ENCODE measurements at places on chromosomes 4 and X.

DNA sequence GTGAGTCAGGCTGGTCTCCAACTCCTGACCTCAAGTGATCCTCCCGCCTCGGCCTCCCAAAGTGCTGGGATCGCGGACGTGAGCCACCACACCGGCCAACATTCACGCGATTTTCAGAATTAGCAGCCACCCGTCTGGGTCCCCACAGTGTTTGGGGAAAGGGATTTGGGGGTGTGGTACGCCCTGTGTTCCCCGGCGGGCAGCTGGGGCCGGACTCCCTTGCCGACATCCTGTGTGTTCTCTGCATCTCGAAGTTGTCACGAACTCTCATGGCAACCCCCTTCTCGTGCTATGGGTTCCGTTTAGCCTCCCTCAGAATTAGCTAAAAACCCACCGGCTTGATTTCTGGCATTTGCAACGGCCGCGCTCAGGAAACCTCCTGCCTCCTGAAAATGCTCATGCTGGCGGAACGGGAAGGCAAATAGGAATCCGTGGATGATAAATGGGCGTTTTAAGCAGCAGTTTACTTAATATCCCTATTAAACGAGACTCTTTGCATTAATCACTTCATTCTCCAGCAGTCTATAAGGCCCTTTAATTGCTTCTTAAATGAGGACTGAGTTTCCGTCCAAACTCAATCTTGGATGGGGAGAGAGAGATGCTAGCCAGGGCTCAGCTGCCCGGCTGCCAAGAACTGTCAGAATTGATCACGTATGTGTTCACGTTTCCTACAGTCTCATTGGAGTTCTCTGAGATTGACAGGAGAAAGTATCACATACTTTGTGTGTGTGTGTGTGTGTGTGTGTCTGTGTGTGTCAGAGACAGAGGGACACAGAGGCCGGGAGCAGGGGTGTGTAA is 78.9 kb upstream of the PPP2R3B start:
- no peak for DNase-seq

GRCh38 chrX:10634392-10635161 is 14.2 kb upstream of the MID1 start:
- peak; percentile 90 for DNase-seq

DNA sequence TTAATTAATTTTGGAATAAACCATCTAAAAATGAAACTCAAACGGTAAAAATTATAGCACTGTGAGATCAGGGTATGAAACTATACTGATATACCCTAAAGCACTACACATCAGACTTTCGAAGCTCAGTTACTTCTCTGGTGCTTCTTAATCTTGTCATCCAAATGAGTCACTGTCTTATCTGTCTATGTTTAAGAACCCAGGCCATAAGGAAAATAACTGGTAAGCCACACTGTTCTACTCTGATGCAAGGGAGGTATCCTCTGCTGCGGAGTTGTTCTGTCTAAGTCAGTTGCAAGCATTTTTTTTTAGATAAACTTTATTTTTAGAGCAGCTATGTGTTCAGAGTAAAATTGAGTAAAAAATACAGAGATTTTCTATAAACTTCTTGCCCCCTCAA is 830.8 kb upstream of the POU3F4 start:
- DNase-seq, result peak; percentile 71

GRCh38 chr4:168275836-168276235 is 42.7 kb downstream of the DDX60 start:
- DNase-seq, result no peak

DNA sequence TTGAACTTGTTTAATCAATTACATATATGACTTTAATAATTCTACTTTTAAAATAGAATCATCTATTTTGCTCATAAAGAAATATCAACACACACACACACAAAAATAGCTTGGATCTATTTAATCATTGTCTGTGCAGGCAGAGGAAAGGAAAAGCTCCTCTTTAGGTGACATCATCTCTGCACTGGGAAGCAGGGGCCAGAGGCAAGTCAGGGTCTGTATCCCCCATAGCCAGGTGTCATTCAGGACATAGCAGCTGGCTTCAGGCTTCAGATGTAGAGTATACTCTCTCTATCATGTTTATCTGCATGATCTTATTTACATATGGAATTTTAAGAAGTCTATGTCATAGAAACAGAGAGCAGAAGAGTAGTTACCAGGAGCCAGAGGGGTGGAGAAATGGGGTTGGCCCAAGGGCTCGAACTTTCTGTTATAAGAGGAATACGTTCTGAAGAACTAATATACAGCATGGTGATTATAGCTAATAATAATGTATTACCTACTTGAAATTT is 110.4 kb upstream of the LDB2 start:
- DNase-seq, result no peak

DNA sequence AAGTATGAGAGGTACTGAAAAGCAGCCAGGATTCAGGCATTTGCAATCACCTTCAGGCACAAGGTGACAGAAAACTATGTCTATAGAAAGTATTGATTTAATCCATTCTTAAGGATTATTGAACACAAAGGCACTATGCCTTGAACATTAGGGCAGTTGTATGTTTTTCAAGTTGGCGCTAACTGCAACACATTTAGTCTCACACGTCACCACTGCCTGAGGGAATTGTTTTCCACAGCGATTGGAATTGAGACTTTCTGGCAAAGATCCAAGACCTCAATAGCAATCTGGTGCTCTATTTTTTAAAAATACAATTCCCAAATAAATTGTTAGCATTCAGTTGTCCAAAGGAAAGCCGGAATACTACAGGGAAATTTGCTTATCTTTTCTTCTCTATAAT is 52.7 kb upstream of the FTHL17 start:
- DNase-seq, result no peak

GRCh38 chr4:91268913-91269312 is 1034.9 kb upstream of the GRID2 start:
- no peak for DNase-seq

GRCh38 chr4:168841000-168841671 is 168.9 kb downstream of the CBR4 start:
- DNase-seq, result no peak

- no peak for DNase-seq
Observed at GRCh38 chr4:146110871-146111485, 64.5 kb upstream of the LSM6 start.

- DNase-seq, result peak; percentile 35
Observed at GRCh38 chrX:15956681-15957080, 102.1 kb upstream of the AP1S2 start.

DNA sequence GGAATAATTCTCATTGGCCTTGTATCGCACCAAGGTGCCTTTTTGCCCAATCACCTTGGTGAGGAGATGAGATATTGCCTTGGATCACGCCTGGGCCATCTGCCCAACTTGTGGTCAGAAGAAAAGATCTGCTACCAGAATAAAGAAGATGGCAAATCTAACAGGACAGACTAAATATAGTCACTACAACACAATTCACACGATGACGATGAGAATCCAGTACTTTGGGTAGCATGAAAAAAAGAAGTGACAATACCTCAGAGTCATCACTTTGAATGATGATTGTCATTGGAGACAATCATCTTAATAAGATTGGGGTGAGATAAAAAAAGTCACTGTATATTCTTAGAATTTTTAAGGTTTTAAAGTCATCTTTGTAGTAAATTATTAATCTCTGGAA is 7.3 kb upstream of the MSL3 start:
- no peak for DNase-seq

DNA sequence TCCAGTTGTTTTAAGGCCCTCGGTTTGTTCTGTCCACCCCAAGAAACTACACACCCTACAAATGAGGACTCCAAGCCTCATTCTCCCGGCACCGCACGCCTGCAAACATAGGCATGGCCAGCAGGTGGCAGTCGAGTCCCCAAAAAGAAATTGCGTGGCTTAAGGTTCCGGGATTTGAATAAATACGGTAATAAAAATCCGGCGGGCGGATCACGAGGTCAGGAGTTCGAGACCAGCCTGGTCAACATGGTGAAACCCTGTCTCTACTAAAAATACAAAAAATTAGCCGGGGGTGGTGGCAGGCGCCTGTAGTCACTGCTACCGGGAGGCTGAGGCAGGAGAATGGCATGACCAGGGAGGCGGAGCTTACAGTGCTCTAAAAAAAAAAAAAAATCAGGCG is 21.8 kb upstream of the CSF2RA start:
- DNase-seq, result peak; percentile 44

GRCh38 chr4:41989994-41990364 is 351 bp upstream of the SLC30A9 start:
- DNase-seq, result peak; percentile 9

DNA sequence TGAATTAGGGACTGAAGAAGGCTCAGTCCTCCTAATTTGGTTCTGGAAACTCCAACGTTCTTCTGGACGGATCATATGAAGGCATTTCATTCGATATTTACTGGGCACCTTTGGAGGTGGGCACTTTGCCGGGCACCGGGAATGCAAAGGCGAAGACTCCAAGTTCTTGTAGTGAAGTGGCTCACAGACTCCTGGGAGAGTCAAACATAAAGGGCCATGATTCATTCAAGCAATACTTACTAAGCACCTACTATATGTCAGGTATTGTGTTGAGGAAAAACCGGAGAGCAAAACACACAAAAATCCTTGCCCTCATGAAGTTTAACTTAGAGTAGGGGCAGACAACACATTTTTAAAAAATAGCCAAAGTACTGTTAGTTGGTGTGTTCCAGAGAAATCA is 17.0 kb upstream of the ERCC6L start:
- no peak for DNase-seq

DNA sequence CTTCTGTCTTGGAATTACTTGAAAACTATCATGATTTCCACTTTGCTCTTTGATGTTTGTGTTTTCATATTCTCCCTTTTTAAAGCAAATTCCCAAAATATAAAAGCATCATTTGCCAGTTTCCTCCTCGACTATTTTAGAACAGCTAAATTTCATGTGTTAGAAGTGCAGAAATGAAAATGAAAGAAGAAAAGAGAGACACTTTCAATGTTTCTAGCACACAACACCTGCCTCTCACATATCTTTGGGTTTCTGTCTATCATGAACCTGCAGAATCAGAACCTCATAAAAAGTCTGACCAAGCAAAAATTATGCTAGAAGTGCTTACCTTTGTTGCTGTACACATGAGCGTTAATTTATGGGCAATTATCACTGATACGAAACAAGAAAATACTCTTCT is 1.9 kb upstream of the NEUROG2 start:
- DNase-seq, result no peak

GRCh38 chr4:119540249-119540648 is 88.4 kb downstream of the PDE5A start:
- peak; percentile 48 for DNase-seq

- peak; percentile 18 for DNase-seq
Observed at GRCh38 chrX:49761481-49761880, 65.7 kb upstream of the PAGE1 start.

GRCh38 chrX:40705658-40706312 is 29.6 kb downstream of the MED14 start:
- no peak for DNase-seq

- no peak for DNase-seq
Observed at GRCh38 chr4:185004562-185005218, 13.6 kb upstream of the HELT start.

GRCh38 chr4:25818371-25818871 is 44.4 kb downstream of the SEL1L3 start:
- DNase-seq, result peak; percentile 38

DNA sequence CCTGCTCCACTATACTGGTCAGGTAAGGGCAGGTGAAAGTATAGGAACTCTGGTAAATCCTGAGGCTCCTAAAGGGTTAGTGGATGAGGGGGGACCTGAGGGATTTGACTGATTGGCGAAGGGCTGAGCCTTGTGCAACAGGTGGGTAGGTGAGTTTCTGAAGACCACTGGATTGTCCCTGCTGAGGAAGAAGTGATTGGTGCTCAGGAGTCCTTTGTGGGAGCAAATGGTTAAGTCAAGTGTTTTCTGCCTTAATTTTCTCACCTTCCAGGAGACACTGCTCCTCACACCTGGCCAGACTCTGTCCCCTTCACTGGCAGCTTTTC is 156.6 kb downstream of the AMMECR1 start:
- DNase-seq, result no peak

- DNase-seq, result no peak
Observed at GRCh38 chr4:101280866-101281600, 66.3 kb downstream of the PPP3CA start.

DNA sequence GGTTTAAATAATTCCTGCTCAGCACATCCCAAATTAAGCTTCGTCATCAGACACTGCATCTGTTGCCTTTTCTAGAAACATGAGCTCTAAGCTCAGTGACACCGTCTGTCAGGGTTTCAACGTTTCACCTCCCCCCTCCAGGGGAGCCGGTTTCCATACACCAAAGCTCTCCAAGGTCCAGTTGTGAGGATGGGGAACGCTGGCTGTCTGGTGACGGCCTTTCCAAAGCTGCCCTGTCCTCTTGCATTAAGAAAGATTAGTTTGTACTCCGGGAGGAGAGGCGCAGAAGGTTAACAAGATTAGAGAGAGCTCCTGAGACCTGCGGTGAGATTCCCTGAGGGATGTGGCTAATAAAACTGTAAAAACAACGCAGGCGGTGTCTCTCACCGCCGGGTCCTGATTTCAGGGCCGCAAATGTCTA is 43.2 kb downstream of the ASMT start:
- no peak for DNase-seq

GRCh38 chr4:69830560-69831269 is 29.2 kb downstream of the SULT1E1 start:
- DNase-seq, result peak; percentile 67

- no peak for DNase-seq
Observed at GRCh38 chr4:73538162-73538561, 56.6 kb downstream of the AFM start.

DNA sequence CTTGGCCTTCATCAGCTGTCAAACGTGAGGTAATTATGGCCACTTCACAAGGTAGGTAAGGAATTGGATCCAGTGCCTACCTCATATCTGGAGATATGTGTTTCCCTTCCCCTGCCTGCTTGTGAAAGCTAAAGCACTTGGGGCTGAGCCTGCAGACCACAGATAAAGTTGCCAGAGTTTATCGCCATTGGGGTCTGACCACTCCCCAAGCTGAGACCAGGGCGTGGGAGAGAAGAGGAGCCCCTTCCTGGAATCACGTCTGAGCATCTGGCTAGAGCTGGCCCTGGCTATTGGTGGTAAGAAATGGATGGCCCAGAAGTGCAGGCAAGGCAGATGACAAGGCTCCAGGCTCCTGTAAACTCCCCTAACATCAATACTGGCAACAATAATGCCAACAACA is 2.7 kb downstream of the ALAS2 start:
- DNase-seq, result no peak

- no peak for DNase-seq
Observed at GRCh38 chr4:88242144-88242543, 42.2 kb downstream of the PPM1K start.

All from iris pigment epithelial cell (primary cell).